ENCODE measurements at places on chromosomes 7 and 10. TPM values are rescaled to one million over a fixed set of nuclear protein-coding genes. Genes with fewer than 3 reads are reported as not detected.

DNA sequence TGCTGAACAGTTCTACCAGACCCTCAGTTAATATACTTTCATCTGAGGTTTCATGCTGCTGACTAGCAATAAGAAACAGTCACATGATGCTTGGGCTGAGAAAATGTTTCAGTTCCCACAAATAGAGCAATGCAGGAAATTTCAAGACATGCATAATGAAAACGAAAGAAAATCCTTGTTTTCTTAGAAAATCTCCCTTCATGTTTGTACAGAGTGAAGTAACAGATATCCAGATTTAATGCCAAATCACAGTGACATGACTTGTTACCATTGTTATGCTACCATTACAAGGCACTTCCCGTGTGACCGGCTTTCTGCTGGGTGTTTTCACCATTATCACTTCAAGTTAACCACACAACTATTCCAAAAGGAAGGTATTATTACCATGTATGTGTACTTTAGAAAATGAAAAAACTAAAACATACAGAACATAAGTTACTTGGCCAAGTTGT, 121.7 kb downstream of the DOCK4 start:
- peak; percentile 40 for DNase-seq

- DNase-seq, result no peak
These were observed 7.8 kb downstream of the ITPRIP start for GRCh38 chr10:104330168-104331110.

- no peak for DNase-seq
These were observed 2.9 kb upstream of the ATP6V0E2 start for GRCh38 chr7:149870701-149871483.

Gene HOXA2
- polyA plus RNA-seq, result not detected

Gene PTN
- polyA plus RNA-seq, result not detected

DNA sequence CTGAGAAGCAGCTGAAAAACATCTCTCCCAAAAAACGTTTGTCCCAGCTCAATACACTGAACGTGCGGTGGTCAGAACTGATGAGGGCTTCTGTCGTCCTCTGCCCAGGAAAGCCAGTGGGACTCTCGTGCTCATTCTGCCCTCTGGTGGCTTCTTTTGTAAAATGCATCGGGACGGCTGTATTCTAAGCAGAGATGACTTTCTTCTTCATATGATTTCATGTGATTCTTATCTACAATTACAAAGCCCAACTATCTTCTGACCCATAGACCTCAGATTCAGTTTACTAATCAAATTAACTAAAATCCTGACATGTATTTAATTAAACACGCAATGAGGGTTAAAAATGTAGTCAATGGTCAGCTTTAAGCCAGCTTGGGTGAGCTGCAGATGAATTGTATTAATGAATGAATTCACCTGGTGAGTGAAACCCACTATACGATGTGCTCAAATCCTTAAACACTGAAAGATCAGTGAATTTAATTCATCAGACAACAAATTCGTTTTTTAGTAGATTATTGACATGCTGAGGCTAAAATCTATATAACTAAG, 117.6 kb upstream of the FAM204A start:
- peak; percentile 52 for DNase-seq

DNA sequence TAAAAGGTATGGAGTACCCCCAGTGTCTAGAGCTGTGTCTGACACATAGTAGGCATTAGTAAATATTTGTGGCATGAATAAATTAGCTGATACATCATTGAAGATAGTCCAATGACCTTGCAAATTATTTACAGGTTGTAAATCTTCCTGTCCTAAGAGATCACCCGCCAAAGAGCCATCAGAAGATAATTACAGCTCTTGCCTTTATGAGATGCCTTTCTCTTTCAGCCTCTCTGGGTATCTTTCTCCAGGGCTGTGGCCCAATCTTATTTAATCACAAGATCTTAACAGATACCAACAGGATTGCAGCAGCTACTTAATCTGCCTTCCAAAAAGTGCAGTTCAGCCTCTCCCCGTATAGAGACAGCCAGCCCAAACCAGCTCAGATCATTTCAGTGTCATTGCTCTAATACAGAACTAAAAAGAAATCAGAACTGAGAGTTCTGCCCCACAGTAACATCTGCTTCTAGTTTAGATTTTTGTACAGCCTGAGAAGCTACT, 41.5 kb downstream of the MYOF start:
- no peak for DNase-seq

- DNase-seq, result no peak
These were observed 76.1 kb downstream of the LRRC4 start for GRCh38 chr7:127955051-127955531.

GRCh38 chr7:47327346-47327697, 254.6 kb downstream of the TNS3 start:
- no peak for DNase-seq

Gene SERPINE1
- 0.09 TPM for polyA plus RNA-seq

Gene CALML3
- polyA plus RNA-seq, result not detected

Gene TMEM254
- 6.6 TPM for polyA plus RNA-seq

Gene EMX2
- not detected for polyA plus RNA-seq

Gene MUC12
- polyA plus RNA-seq, result 0.81 TPM

Gene OR2A1
- 0.31 TPM for polyA plus RNA-seq

- no peak for DNase-seq
These were observed 373.1 kb downstream of the THSD7A start for GRCh38 chr7:11458736-11459483.

Gene EPHA1
- 0.50 TPM for polyA plus RNA-seq

GRCh38 chr7:117730390-117730789, 142.9 kb downstream of the CTTNBP2 start:
- no peak for DNase-seq

Gene TSPAN13
- 55.2 TPM for polyA plus RNA-seq

- DNase-seq, result no peak
These were observed 1.2 kb upstream of the SLC18A3 start for GRCh38 chr10:49609006-49609282.

Gene ANKRD1
- polyA plus RNA-seq, result not detected

Gene CFAP46
- 0.35 TPM for polyA plus RNA-seq

Gene UNCX
- polyA plus RNA-seq, result not detected

Gene IDI2
- not detected for polyA plus RNA-seq

Gene SCIN
- polyA plus RNA-seq, result 0.97 TPM

Gene AASS
- 4.7 TPM for polyA plus RNA-seq

DNA sequence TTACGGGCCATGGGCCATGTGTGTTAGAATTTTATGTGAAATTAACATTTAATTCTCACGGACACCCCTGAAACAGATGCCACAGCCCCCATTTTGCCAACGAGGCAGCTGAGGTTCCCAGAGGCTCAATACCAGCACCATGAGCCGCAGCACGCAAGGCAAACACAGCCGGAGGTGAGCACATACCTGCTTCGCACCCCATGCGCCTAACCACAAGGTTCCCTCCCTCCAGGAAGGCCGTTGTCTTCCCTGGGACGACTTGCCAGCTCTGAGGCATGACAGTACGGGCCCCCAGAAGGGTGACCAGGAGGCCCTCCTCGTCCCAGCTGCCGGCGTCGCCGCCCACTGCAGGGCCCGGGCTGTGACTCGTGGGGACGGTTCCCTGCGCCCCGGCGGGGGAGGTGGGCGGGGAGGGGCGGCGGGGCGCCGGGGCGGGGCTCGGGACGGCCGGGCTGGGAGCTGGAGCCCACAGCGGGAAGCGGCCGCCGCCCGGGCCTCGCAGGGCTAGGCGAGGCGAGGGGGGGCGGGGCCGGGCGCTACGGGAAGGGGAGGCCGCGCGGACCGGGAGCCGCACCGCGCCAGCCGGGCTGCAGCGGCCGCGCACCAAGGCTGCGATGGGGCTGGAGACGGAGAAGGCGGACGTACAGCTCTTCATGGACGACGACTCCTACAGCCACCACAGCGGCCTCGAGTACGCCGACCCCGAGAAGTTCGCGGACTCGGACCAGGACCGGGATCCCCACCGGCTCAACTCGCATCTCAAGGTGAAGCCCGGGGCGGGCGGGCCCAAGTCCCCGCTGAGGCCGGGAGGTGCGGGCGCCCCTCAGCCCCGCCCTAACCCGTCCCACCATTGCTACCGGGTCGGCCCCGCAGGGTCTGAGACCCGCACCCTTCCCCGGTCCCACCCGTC, at the start of gene CAV2:
TSS of gene CAV2 (plus strand) at position 571 of the 910 bp plus-strand sequence. CDS start at position 615, 44 bp downstream.
- DNase-seq, result peak; percentile 41

GRCh38 chr7:37320848-37321468, 127.7 kb downstream of the ELMO1 start:
- DNase-seq, result no peak
